Tibial nerve (tissue), 4 donors: ENCODE measurements at places on chromosomes 1 and 21.

- no peak for DNase-seq
Observed at GRCh38 chr1:164188497-164188896, 370.5 kb upstream of the PBX1 start.

GRCh38 chr1:163069142-163069541, at the start of gene RGS4:
Gene RGS4 (plus strand): TSS chr1:163069361. CDS start chr1:163069485, 124 bp downstream.
- peak; percentile 18 for DNase-seq

- no peak for DNase-seq
Observed at GRCh38 chr1:159925719-159926078, 392 bp upstream of the TAGLN2 start.

GRCh38 chr1:109642626-109643025, 13.3 kb upstream of the GSTM4 start:
- DNase-seq = peak; percentile 2

DNA sequence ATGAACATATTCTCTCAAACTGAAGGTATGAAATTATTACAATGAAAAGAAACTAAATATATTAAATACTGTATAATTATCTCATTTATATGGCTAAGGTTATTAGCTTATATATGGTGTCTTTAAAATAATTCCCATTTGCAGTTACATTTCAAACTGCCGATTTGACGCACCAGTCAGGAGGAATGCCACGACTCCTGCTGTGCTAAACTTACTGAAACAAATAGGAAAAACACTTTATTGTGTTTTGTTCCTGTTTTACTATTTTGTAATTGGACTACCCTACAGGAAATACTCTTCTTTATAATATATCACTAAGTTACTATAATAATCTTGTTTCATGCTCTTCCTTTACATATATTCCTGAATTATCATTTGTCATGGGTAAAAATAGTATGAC, 117.8 kb downstream of the DPYD start:
- DNase-seq = no peak

GRCh38 chr1:247448107-247448791, 9.7 kb downstream of the OR2B11 start:
- DNase-seq = peak; percentile 34

GRCh38 chr1:44472620-44473525, 67.8 kb downstream of the RNF220 start:
- DNase-seq = no peak

- no peak for DNase-seq
Observed at GRCh38 chr1:5692664-5693063, 299.6 kb downstream of the NPHP4 start.

- no peak for DNase-seq
Observed at GRCh38 chr1:44489481-44489880, 84.4 kb downstream of the RNF220 start.

DNA sequence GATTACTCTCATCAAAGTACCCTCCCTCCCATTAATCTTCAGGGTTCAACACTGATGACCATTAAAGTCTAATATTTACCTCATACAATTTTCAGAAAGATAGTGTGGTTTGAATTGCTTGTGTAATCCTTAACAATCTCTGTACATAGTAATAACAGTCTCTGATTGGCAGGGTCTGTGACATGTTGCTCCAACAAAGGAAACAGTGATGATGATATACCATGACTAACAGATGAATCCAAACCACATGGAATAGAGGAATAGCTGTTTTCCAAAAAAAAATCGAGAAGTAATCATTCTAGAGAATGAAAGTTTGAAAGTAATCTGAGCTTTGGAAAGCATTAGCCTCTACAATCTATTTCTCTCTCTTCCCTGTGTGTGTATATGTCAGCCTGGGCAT, 610.1 kb upstream of the NEGR1 start:
- no peak for DNase-seq

DNA sequence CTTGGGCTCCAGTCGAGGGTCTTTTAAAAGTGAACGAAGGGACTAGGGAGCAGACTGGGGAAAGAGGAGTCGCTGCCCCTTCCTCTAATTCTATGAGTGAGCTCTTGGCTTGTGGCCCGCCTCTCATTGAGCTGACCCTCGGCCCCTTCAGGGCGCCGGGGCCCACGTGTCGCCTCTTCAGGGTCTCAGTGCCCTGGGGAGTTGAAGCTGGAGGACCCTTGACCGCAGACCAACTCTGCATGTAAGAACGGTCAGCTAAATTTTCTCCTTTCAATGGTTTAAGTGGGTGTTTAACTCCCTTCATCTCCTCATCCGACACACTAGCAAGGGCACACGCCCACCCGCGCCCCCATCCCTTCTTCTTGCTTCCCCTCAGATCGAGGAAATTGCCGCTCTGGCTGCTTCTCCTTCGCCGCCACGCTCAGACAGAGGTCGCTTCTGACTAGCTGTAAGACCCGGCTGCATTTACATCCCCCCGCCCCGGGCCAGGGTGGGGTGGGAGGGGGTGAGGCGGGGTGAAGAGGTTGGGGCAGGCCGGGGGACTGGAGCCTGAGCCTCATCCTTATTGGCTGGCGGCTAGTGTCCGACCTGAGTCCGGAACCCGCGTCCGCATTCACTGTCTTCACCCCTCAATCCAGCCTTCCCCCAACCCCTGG, 10.9 kb downstream of the NR5A2 start:
- no peak for DNase-seq

- no peak for DNase-seq
Observed at GRCh38 chr21:42199868-42200463, 19.0 kb upstream of the ABCG1 start.

DNA sequence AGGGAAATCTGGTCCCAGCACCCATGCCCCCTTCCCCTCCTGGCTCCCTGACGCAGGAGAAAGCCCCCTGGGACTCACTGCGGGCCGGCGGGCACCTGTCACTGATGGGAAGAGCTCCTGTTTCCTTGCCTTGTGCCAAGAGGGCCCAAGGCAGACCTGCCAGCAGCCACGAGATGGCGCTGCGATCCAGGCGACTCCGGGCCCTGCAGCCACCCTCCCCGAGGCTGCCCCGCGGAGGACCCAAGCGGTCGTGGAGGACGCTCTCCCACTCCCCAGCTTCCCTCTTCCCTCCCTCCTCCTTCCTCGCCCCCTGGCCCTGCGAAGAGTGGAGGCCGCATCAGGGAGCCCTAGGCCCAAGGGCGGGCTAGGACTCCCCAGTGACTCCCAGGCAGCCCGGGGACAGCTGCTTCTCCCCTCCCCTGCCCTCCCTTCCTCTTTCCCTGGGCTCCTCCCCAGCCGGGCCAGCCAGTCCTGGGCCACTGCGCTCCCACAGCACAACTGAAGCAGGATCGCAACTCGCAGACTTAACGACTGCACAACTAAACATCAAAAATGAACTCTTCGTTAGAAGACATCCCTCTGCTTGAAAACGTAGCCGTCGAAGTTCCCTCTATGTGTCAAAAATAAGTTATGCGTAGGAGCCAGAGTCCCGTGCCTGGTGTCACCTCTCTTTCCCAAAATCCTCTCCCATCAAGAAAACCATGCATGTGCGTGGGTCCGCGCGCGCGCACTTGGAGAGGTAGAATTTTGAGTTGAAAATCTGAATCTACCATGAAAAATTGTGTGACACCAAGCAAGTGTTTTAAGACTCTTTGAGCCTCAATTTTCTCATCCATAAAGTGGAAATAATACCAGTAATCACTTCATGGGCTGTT, 34.2 kb downstream of the BATF3 start:
- DNase-seq = peak; percentile 50

DNA sequence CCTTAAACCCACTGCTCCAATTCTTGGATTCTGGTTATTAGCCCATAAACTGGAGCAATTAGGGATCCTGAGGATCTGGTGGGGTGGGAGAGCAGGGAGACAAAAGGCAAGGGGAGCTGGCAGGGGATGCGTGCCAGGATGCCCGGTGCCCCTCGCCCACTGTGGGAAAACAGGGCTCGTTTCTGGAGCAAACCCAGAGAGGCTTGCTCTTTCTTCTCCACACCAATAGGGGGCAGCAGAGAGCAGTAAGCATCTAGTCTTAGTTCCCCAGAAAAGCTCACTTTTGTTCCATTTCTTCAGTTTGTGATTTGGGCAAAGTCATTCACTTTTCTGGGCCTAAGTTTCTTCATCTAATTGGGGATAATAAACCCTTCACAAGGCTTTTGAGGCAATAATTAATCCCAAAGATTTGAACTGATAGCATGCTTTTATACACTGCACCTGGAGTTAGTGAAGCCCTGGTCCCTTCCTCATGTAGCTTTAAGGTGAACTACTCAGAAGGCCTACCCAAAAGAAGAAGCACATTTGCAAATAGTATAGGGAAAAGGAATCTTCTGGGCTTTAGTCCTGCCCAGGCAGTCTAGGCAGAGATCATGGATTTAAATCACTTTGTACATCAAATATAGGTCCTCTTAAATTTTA, 160.6 kb upstream of the USP24 start:
- peak; percentile 41 for DNase-seq

DNA sequence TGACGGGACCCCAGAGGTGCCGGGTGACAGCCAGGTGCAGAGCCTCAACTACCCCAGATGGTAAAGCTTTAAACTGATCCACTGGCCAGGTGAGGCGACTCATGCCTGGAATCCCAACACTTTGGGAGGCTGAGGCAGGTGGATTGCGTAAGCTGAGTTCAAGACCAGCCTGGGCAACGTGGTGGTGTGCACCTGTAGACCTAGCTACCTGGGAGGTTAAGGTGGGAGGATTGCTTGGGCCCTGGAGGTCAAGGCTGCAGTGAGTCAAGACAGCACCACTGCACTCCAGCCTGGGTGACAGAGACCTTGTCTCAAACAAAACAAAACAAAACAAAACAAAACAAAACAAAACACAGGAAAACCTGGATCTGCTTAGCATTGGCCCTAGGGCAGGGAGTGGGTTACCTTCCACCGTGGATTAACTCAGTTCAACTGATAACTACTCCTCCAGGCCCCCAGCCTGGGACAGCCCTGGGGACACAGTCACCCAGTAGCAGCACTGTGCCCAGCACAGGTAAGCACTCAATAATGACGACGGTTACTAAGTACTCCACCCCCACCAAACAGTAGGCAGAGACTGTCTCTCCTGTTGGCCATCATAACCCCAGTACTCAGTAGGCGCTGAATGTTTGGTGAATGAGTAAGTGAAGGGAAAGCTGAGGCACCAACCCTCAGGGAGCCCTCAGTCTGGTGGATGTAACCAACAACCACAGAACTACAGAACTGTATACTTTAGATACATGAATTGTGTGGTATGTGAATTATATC, 21.6 kb downstream of the SLC66A1 start:
- no peak for DNase-seq

DNA sequence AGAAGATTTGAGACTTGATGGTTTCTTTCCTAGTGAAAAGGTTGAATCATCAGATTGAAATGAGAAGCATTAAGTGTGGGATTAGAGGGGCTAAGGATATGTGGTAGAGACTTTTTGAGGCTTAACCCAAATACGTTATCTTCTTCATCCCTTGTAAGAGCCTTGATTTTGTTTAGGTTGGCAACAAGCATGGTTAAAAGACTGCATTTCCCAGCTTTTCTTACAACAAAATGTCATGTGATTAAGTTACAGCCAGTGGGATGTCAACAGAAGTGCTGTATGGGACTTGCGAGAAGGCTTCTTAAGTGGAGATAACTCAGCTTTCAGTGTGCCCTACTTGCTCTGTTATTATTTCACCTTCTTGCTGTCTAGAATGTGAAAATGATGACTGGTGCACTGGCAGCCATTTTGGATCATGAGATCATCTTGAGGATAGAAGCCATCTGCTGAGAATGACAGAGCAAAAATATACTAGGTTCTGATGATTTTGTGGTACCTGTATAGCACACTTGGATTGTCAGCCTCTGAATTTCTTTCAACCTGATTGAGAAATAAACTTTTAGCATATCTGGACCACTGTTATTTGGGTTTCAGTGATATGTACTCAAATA, 41.3 kb upstream of the GNG12 start:
- no peak for DNase-seq

DNA sequence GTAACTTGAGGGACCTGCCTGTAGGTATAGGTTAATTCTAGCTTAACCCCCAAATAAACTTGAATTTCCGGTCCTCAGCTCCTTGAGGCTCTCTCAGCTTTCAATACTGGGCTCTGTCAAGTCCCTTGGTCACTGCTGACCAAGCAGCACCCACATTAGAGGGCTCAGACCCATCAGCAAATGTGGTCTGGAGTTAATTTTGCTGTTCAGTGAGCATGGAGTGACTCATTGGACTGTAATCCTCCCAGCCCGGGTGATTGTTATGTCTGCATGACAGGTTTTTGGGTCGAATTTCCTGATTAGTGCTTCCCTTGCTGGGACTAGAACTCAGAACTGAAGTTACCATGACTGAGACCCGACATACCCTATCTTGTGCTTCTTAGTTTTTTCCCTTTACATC, 130.6 kb downstream of the URB2 start:
- no peak for DNase-seq

GRCh38 chr21:45114072-45114471, 39.7 kb downstream of the ADARB1 start:
- no peak for DNase-seq

- no peak for DNase-seq
Observed at GRCh38 chr21:37507716-37508115, 141.1 kb downstream of the DYRK1A start.

GRCh38 chr1:174497478-174497877, 49.7 kb downstream of the GPR52 start:
- no peak for DNase-seq

DNA sequence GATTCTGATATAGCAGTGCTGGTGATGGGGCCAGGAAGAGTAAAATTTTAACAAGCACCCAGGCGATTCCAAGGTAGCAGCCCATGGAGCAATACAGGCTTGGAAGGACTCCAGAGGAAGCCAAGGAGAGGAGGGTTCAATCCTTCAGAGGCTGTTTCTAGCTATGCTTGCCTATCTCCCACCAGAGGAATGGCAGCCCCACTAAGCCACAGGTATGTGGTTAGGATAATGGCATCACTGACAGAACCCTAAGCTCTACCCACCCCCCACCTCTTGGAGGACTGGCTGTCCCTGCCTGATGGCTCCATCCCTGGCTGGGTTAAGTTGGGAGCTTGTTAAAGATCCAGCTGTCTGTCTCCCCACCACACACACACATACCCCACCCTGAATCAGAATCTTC, 19.3 kb upstream of the PTAFR start:
- no peak for DNase-seq

DNA sequence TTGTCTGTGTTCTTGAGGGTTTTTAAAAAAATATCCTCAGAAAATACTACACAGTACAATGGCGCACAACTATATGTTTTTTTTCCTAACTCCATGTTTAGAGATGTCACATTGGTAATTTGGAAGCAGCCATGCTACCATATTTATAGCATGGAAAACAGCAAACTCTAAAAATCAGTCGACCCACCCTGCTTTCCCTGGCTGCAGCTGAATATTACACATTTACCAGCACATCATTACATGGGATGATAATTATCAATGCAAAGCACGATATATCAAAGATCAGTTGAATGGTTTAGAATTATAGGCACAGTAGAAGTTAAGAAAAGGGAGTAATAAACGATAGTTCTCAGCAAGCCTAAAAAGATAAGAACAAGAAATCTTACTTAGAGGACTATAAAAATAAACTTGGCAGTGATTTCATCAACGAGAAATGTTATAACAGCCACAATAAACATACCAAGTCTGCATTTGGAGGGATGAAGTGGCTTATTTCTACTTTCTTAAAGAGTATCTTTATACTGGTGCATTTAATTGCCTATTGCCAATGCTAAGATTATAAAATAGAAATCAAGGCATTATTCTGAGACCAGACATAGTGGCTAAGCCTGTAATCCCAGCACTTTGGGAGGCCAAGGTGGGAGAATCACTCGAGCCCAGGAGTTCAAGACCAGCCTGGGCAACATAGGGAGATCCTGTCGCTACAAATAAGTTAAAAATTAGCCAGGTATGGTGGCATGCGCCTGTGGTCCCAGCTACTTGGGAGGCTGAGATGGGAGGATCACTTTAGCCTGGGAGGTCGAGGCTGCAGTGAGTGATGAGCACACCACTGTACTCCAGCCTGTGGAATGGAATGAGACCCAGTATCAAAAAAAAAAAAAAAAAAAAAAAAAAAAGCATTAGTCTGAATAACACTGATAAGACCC, 43.4 kb downstream of the WDR64 start:
- DNase-seq = no peak

- DNase-seq = no peak
Observed at GRCh38 chr1:209609041-209609790, 25.7 kb downstream of the CAMK1G start.
